HT-29 (cell line): ENCODE measurements at places on chromosomes 7 and 10. TPM values are rescaled to one million over a fixed set of nuclear protein-coding genes. Genes with fewer than 3 reads are reported as not detected.

Gene CYP3A7
- total RNA-seq, result 0.10 TPM in 1 of 2 replicates, not detected in the other

GRCh38 chr10:79266084-79266483, 81.2 kb upstream of the PPIF start:
- no peak for DNase-seq

Gene MOGAT3
- total RNA-seq, result 6.7 and 8.2 TPM in 2 replicates

GRCh38 chr10:107546284-107546683, 381.8 kb upstream of the SORCS1 start:
- no peak for DNase-seq

- no peak for DNase-seq
These were observed 55.1 kb upstream of the ZEB1 start for GRCh38 chr10:31263903-31264302.

DNA sequence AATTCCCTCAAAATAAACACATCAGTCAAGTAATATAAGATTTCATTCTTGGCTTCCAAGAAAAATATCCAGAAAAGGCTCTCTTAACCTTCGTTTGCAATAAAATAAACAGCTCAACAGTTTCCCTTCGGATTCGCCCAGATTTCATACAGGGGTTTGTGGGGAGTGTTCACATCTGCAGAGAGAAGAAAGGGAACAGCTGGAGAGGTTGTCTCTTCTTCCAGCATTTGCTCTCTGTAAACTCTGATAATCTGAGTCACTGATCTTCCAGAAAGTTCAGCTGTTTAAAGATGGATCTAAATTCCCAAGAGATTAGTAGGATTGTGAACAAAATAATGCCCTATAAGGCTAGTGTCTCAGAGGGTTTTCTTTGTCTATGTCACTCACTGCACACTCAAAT, 277.9 kb downstream of the HPSE2 start:
- DNase-seq, result no peak

Gene FANK1
- total RNA-seq, result 1.6 and 4.0 TPM in 2 replicates

DNA sequence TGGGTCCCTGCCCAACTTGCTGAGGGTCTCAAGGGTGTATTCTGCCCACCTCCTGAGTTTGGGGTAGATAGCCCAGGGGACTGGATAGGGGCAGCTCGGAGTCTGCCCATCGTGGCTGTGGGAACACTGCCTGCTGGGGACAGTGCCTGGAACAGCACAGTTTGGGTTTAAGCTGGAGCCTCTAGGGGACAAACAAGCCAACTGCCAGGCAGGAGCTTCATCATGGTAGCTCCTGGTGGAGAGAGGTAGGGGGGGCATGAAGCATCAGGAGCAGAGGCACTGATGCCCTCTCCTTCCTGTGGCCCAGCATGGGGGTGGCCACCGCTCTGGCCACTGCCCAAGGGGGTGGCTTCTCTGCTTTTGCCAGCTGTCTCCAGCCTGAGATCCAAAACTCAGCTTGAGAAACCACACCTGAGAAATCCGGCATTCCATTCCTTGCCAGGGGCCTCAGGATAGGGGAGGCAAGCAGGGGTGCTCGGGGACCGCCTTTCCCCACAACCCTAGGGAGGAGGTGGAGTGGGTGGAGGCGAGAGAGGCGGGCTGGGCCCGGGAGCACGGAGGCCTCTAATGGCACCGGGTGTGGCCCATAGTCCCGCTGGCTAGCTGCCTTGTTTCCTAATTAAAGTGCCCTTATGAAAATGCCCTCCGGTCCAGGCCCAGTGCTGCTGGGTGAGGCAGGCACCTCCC, 47.6 kb downstream of the UNC5B start:
- no peak for DNase-seq

Gene MAGI2
- total RNA-seq, result 0.08 and 0.23 TPM in 2 replicates

GRCh38 chr10:11392776-11393175, 218.7 kb downstream of the USP6NL start:
- no peak for DNase-seq

Gene TMEM176B
- total RNA-seq, result 1.0 and 2.0 TPM in 2 replicates

Gene GDF2
- total RNA-seq, result not detected in 2 replicates

Gene SLC16A12
- total RNA-seq, result 0.03 and 0.18 TPM in 2 replicates

GRCh38 chr7:92837000-92837749, 802 bp upstream of the CDK6 start:
- peak; percentile 29 for DNase-seq
